ENCODE measurements at places on chromosomes 2 and 18.

GRCh38 chr2:88452565-88452905 lies at the start of gene FOXI3:
TSS of gene FOXI3 (minus strand) at chr2:88452693. CDS start at chr2:88452535, 158 bp downstream.
- DNase-seq, result no peak

- no peak for DNase-seq
Observed at GRCh38 chr2:73091164-73091563, 19.7 kb upstream of the SFXN5 start.

DNA sequence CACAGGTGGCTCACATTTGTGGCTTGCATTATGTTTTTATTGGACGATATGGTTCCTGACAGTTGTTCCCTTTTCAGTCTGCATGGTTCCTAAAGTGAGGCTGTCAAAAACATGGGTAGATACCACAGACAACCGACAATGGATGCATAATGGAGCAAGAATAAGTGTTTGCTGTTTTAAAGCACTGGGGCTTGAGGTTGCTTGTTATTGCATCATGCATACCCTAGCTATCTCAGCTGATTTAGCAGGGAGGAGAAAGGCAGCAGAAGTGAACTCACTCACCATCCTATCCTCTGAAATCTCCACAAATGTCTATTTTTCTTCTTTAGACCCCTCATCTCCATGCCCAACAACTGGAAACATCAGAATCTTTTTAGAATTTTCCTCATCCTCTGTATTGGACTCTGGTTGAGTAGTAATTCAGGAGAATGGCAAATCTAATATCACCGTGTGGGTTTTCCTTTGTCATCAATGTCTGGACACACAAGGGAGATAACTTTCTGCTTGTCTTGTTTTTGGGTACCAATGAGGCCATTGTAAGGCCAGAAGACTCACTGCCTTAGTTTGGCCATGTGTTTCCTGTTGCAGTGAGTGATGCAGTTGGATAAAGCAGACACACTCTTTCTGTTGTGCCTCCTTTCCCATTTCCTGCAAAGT lies 46.7 kb downstream of the FBXO48 start:
- DNase-seq, result no peak

DNA sequence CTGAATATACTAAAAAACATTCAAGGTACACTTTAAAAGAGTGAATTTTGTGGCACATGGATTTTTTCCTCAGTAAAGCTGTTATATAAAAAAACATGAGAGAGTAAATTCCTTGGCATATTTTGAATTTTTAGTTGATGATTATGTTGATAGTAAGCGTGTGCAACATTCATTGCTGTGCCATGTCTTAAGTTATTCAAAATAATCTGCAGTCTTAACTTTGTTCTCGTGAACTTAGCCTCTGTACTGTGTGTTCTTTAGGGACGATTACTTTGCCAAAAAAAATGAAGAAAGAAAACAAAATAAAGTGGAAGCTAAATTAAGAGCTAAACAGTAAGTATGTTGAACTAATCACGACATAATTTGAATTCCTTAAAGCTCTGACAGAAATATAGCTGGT lies 9.6 kb downstream of the SSB start:
- DNase-seq, result no peak

GRCh38 chr2:69624131-69624530 lies 19.4 kb downstream of the AAK1 start:
- DNase-seq, result no peak

- DNase-seq, result no peak
Observed at GRCh38 chr2:37167636-37168180, 10.9 kb upstream of the EIF2AK2 start.

DNA sequence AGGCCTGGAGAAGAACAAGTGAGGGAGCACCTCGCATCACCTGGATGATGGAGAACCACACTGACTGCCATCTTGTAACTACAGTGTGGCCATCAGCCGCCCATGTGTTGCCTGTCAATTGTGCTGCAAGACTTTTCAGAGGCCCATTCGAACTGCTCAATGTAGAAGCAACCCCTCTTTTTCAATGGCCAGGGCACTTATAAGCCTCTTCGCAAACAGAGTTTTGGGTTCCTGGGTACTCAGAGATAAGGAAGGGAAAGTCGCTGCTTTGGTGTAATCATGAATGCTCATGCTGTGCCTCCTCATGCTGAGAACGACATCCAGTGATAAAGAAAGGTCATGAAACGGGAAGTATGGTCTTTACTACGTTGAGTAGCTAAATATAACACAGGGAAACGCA lies 143.9 kb upstream of the SLC39A10 start:
- no peak for DNase-seq

DNA sequence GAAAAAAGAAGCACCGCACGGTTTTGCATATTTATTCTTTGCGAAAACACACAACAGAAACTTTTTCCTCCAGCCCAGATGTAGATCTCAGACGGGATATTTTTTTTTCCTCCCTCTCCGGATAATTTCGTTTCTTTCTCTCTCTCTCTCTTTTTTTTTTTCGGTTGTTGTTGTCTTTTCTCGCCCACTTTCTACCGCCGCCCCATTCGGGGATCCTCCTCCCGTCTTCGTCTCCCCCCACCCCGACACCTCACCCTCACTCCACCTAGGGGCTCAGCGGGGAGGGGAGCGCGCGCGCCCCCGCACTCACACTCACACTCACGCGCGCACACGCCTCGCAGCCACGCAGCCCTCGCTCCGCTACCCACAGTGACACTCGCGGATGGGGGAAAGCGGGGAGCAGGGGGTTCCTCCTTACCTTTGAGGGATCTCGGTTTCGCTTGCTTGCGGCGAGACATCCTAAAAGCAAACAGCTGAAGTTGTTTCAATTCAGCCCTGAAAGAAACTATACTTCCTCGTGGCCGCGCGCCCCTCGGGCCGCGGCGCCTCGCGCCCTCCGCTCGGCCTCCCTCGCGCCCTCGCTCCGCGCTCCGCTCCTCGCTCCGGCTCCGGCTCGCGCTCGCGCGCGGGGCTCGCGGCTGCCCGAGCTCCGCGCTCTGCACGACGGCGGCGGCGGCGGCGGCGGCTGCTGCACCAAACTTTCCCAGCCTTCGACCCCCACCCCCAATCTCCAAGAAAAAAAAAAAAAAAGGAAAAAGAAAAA lies 1.3 kb downstream of the ZNF521 start:
- DNase-seq, result no peak

DNA sequence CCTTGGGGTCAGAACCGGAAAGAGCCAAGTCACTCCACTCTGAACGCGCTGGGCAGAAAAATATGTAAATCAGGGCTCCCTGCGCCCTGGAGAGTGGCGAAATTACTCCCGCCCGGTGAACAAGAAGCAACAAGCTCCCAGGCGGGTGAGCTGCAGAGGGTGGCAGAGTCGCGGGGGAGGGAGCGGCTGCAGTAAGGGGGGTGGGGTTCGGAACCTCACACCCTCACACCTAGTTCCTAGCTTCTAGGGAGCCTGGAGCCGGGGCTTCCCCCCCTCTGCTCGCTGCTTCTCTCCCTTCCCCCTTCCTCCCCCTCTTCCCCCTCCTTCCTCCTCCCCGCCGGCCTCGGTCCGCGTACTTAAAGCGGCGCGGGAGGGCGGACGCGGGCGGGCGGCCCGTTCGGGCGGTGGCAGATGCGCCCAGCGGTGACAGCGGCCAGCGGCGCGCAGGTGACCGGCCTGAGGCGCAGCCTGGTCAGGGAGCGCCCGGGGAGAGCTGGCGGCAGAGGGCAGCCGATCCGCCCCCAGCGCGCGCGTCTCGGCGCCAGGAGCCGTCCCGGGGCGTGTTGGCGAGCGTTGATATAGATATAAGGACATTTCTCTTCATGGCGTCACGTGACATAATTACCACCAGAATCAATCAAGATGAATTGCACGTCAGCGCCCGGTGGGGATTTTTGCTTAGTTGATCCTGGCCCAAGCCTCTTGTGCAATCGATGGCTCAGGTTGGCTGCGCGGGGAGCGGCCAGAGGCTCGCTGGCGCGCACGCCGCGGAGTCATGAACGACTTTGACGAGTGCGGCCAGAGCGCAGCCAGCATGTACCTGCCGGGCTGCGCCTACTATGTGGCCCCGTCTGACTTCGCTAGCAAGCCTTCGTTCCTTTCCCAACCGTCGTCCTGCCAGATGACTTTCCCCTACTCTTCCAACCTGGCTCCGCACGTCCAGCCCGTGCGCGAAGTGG lies at the start of gene HOXD11:
TSS of gene HOXD11 (plus strand) at position 700 of the 959 bp plus-strand sequence. CDS start at position 776, 76 bp downstream.
- no peak for DNase-seq
